ENCODE measurements at places on chromosomes 5 and 9.

DNA sequence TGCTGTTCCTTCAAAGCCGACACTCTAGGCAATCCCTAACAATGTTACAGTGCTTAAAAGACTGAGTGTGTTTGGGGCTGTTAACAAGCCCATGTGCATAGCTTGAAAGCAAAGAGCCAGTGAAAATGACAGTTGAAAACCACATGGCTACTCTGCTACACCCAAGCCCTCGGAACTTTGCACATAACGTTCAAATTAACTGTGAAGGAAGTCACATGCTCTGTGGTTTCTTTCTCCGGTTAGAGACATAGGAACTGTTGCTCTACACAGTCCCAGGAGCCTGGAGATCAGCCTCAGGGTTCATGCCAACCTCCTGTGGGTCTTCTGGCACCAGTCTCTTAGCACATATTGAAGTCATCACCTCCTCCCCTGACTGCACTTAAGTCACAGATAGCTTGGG lies 51.1 kb downstream of the C9orf152 start:
- DNase-seq = no peak

- no peak for DNase-seq
These were observed 15.2 kb upstream of the DNAJC25 start for GRCh38 chr9:111615928-111616327.

- DNase-seq = peak; percentile 70
These were observed 584.6 kb upstream of the CDH18 start for GRCh38 chr5:20572614-20573013.

DNA sequence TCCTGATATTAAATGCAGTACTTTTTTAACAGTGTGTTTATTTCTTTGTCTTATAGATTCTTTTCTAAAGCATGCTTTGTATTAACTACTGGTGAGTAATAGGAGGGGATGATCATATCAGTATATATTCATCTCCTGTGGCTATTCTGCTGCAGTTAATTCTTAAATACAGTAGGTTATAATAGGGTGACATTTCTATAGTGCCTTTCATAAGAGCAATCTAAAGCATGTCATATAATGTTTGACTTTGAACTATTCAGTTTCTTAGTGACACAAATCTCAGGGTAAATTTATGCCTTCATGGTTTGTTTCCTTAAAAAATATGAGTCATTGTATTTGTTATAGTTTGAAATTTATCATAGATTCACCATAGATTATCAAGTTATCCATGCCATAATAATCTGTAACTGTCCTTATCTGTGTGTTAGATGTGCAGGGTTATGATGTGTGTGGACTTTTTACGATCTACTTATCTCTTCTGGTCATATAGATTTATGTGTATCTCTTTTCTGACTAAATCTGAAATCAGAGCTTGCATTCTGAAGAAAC lies 1019.5 kb downstream of the NR2F1-AS1 start:
- DNase-seq = no peak

Data from retinal pigment epithelial cell (primary cell).